ENCODE measurements at places on chromosomes 7 and 10. TPM values are rescaled to one million over a fixed set of nuclear protein-coding genes. Genes with fewer than 3 reads are reported as not detected.

DNA sequence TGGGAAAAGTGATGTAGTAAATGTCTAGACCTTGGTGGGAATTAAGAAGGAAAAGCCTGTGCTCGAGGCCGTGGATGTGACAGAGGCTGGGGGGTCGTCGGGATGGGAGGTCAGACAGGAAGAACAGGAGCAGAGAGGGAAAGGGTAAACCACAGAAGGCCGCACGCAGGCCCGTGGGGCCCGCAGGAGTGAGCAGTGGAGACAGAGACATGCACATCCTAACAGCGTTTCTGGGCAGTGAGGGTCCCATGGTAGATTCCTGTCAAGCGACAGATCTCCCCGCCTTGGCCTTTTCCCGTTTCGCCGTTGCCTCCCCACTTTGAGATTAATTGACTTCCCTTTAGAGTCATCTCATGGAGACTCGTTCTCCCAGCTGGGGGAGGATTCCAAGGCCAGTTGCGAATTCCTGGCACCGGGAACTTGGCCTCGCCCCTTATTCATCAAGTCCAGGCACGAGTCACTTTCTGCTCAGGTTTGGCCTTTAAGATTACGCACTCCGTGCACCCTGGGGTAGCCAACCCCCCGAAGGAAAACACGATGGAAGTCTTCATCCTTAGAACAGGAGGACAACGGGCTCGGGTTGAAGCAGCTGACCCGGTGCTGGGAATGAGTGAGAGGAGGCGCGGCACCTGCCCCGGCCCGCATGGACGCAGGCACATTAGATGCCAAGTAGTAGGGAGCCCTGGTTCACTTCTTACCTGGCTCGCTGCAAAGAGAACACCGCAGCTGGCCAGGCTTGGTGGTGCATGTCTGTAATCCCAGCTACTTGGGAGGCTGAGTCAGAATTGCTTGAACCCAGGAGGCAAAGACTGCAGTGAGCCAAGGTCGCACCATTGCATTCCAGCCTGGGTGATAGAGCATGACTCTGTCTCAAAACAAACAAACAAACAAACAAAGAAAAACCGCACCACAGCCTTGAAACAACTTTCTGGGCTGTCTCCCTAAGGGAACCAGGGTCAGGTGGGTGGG, 315.2 kb upstream of the SHH start:
- DNase-seq, result no peak

GRCh38 chr10:78523453-78523852, 489.8 kb downstream of the RPS24 start:
- no peak for DNase-seq

DNA sequence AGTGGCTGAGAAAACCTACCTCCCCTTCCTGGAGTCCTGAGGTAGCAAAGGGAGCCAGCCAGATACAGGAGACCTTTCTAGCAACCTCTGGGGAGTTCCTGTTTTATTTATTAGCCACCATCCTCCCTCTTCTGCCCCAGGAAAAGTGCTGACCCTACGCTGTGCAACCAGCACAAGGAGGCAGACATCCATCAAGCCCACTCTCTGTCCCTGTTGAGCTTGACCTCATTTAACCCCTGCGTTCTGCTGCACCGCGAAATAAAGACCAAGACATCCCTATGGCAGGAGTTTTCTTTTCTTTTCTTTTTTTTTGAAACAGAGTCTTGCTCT, 25.3 kb upstream of the ANKRD2 start:
- no peak for DNase-seq

- DNase-seq, result no peak
Measured at GRCh38 chr7:114790521-114790920, 131.4 kb upstream of the MDFIC start.

DNA sequence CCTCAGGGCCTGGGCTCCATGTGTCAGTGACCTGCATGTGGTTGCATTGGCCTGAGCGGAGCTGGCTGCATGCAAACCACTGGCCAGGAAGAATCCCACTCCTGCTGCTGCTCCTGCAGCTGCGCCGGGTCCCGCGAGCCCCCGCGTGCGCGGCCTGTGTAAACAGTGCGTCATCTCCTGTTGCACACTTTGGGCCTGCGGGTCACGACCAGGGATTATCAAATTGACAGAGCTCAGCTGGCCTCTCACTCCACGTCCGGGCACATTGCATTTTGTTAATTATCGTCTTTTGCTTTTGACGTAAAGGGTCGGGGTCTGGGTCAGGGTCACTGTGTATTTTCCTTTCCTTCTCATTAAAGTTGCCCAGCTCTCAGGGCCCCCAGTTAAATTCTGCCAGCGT, 132.6 kb downstream of the RGS10 start:
- no peak for DNase-seq

DNA sequence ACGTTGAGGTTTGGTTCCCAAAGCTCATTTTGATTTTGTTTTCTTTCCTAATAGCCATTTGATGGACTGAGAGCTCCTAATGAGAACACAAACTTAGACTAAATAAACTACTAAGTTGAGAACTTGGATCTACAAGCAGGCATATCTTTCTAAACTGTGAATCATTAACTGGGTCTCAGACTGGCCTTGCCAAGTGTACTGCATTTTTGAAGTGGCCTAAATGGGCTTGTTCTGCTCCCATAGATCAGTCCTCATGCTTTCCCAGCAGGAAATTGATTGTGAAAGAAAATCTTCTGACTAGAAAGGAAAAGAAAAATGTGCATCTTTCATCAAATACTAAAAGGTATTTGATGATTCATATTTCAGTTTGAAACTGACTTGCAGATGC, 46.7 kb upstream of the RBM33 start:
- no peak for DNase-seq

DNA sequence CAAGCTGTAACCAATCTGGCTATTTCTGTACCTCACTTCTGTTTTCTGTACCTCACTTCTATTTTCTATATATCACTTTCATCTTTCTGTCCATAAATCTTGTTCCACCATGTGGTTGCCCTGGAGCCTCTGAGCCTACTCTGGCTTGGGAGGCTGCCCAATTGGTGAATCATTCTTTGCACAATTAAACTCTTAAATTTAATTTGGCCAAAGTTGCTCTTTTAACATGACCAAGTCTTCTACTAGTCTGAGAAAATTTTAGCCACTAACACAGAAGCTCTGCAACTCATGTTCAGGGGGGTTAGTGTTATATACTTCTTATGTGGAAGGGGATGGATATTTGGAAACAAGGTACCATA, 503.5 kb downstream of the KIF20B start:
- DNase-seq, result no peak

- no peak for DNase-seq
Measured at GRCh38 chr10:97001183-97001991, 169.3 kb downstream of the LCOR start.

DNA sequence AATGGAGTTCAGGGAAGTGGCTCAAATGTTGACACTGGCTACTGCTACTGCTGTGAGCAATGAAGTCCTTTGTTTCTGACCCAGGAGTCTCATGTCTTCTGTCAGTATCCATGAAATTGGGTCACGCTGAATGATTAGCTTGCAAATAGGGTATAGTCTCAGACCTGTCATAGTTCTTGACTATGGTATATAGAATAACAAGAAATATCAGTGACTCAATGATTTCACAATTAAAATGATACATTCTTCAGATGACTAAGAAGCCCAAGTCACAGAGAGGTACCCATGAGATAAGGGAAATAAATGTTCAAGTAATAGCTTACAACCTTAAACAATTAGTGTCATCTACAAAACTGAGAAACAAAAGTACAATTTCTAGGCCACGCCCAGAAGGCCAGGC, 89.3 kb downstream of the LYZL2 start:
- no peak for DNase-seq

DNA sequence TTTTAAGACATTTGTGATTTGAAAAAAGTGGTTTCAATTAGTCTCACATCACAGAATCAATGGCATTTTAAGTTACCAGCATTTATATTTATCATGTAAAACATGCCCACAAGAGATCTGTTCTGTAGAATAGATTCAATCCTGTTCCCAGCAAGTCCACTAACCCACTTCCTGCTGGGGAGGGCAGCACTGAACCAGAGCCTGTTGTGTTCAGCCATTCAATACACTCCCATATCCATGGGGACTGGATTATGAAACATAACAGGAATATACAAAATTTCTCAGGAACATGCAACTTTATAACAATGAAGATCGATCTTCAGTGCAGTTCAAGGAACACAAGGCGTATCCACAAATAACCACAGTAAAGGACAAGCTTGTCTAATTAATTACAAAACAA, 24.4 kb upstream of the ANK3 start:
- no peak for DNase-seq

- DNase-seq, result no peak
Measured at GRCh38 chr10:29430101-29430500, 141.2 kb downstream of the LYZL1 start.

- no peak for DNase-seq
Measured at GRCh38 chr10:61765176-61766087, 102.7 kb downstream of the CABCOCO1 start.

DNA sequence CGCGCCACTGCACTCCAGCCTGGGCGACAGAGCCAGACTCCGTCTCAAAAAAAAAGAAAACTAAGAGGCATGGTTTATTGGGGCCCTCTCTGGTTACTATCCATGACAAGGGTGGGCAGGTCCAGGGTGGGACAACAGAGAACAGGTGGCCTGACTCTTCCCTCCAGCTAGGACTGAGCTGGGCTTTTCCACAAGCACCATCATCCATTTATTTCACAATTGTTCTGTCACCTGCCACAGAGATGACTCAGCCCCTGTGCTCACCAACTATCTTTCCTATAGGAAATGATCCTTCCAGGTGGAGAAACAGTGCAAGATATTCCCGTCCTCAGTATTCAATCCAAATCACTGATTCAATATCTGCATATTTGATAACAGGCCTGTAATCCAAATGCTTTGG, 44.9 kb upstream of the MYL10 start:
- no peak for DNase-seq

- DNase-seq, result peak; percentile 51
Measured at GRCh38 chr10:69968830-69969229, 83.8 kb upstream of the MACROH2A2 start.

DNA sequence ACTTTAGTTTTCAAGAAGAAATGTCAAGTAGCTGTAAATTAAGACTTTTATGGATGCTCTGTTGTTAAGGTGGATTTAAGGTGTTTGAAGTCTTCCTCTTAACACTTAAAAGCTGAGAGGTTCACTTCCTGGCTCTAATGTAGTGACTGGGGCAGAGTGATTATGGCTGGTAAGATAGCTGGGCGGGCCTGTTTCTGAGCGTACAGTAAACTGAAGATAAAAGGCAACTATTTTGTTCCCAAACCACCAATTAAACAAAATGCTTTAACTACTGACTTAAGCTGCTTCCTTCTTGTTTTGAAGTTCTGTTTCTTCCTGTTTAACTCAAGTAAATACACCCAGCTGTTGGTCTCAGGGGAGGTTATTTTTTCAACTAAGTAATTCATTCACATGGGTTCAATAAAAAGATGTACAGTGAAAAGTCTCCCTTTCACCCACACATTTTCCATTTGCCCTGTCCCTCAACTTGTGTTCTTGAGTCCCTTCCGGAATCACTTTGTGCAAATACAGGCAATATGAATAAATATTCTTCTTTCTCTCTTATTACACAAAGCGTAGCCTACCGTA, 19.3 kb downstream of the VWA2 start:
- no peak for DNase-seq

DNA sequence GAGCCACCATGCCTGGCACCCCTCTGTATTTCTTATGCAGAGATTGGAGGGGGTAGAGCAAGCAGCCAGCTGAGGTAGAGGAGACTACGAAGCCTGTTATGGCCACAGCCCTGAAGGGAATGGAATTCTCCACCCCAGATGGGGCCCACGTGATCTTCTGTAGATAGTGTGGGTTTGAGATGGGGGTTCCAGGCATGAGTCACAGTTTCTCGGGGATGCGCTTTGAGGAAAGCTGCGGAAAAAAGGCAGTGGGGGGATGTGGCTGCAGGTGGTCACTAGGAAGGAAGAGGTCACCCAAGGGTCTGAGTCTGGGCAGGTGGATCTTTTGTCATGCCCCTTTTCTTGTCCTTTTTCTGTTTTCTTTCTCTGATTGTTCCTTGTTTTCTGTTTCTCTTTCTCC, 11.5 kb downstream of the FAM131B start:
- no peak for DNase-seq

DNA sequence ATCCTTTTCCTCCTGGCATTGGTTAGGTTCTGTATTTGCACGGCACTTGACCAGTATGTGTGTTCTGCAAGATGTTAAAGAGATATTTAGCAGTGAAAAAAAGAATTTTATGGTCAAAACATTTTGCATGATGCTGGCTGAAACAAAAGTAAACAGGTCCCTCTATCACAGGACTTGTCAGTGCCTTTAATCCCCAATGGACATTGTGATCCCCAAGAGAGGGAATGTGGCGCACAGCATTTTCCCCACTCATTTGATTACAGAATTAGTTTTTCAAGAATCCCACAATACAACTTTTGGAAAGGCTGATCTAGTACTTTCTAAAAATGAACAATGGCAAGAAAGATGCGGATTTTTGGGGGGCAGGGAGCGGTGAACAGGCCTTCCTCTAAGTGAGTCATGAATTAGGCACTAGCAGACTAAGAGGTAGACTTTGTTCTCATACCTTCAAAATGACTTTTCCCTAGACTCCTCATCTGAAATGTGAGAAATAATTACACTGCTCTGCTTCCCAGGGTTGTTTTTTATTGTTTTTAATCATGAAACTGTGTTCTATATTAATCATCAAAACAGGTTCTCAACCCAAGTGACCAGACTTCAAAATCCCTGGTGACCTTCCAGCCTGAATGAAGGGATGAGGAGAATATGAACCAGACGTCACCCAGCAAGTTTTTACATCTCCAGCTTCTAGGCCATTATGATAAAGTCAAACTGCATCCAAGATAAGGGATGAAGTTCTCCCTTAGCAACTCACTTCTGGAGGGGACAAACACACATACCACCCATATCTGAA, 8.6 kb downstream of the FBXW4 start:
- DNase-seq, result no peak

DNA sequence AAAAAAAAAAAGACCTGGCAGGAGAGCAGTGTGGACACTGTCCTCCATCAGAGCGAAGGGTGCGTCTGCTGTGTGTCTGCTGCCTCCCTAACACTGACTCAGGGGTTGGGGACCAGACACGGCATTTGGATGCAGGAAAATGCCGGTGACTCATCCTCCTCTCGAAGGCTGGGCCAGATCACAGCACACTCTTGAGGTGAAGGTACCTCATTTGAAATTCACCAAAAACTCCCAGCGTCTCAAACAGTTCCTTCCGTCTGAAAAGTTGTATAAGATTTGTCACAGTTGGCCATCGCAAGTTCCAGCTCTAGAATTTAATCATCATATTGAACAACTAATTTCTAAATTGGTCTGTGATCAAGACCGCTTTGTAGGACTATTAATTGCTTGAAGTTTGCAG, 118.1 kb upstream of the LYZL2 start:
- DNase-seq, result no peak

The ELOVL3 gene
- 0.18 TPM for total RNA-seq

The NRBF2 gene
- total RNA-seq, result 12.7 TPM

The PRKG1 gene
- total RNA-seq, result 58.3 TPM

The STMP1 gene
- total RNA-seq, result 36.2 TPM

The FBXL13 gene
- total RNA-seq, result 9.2 TPM

The NODAL gene
- total RNA-seq, result 1.00 TPM

The HGF gene
- 1.7 TPM for total RNA-seq

The TLX1 gene
- not detected for total RNA-seq

The WNT8B gene
- total RNA-seq, result not detected

The CPN1 gene
- not detected for total RNA-seq

The IFIT3 gene
- total RNA-seq, result 2.4 TPM
